ENCODE measurements at places on chromosomes 3 and 15.

DNA sequence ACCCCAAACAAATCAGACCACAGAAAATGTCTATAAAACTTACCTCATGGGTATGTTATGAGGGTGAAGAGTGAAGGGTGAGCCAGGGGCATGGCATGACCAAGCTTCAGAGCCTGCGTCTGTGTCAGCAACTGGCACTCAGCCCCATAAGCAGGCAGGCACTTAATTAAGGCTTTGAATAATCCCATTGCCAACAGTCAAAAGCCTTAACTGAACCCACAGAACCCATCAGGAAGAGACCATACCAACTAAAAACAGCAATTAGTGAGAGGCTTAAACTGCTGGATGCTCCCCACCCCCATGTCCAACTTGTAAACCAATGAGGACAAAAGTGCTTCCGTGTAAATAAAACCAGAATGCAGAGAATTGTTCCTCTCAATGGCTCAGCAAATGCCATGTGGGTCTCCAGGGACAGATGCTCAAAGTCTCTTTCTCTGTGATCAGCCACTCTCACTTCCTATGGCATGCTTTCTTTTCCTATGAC, 126.0 kb downstream of the MYLK start:
- DNase-seq, result no peak

DNA sequence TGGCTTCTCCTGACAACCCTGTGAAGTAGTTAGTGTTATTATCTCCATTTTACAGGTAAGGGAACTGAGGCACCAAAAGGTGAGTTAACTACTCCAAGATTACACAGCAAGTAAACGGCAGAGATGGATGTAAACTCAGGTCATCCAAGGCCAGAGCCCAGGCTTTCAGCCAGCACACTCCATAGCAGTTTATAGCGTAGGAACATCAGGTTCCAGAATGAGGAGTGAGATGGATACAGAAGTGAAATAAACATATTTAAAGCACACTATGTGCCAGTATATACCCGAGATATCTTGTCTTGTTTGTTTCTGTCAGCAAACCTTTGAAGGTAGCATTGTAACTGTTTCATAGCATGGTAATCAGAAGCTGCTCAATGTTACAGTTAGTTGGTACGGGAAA, 279.0 kb downstream of the OXSM start:
- no peak for DNase-seq

DNA sequence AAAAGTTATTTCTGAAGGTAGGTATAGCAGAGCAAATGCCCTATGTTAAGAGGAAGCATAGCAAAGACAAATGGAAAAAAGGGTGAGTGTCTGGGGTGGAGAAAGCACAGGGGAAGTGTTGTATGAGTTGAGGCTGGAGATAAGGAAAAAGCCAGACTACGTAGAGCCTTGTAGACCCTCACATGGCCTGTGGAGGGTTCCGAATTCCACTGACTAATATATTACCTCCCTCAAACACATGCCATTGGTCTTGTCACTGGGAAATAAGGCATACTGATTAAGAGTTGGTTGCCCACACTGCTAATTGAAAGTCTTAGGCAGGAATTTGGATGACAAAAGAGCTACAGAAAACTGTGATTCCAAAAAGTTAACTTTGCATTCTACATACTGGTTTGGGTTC, 65.2 kb downstream of the TRAT1 start:
- DNase-seq, result no peak

DNA sequence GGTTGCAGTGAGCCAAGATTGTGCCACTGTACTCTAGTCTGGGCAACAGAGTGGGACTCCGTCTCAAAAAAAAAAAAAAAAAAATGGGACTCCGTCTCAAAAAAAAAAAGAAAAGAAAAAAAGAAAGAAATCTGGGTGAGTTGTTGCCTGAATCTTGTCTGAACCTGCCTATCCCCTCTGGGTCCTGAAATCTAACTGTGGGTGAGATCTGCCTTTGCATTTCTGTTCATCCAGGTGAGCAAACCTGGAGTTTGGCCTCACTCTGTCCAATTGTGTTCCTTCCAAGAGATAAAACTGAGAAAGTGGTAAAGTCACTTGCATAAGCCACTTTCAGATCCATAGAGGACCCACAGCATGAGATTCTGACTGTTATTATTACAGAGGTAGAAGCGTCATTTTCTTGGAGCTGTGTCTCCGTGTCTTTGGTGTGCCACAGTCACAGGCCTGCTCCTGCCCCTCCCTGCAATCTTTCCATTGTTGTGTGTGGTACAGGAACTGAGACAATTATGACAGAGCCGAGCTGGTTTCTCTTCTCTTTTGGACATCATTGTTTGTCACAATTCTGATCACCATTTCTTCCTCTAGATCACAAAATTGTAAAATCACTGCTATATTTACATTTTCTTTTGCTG, 235.9 kb downstream of the LPP start:
- no peak for DNase-seq

DNA sequence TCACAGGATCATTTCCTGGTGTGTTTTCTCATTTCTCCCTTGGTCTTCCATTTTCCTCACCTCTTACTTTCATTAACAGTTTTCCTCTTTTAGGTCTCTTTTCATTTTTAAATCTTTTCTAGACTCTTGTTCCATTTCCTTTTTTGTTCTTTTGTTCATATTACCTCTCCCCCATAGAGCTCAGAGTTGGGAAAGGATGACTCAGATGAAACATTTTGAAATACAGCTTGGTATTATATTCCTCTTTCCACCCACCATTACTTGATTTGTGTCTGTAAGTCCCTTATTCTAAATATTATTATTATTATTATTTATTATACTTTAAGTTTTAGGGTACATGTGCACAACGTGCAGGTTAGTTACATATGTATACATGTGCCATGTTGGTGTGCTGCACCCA, 153.1 kb downstream of the VGLL3 start:
- DNase-seq, result no peak

All from RKO (cell line).